ENCODE measurements at places on chromosomes 5 and 9.
A peak's percentile ranks its signal among the peaks of the same experiment; 100 is the strongest.

- DNase-seq = no peak
Measured at GRCh38 chr9:94650949-94651348, 11.6 kb upstream of the FBP1 start.

GRCh38 chr5:167525004-167525403, 766.4 kb upstream of the WWC1 start:
- DNase-seq = no peak

- DNase-seq = no peak
Measured at GRCh38 chr9:13898957-13899356, 415.0 kb downstream of the NFIB start.

DNA sequence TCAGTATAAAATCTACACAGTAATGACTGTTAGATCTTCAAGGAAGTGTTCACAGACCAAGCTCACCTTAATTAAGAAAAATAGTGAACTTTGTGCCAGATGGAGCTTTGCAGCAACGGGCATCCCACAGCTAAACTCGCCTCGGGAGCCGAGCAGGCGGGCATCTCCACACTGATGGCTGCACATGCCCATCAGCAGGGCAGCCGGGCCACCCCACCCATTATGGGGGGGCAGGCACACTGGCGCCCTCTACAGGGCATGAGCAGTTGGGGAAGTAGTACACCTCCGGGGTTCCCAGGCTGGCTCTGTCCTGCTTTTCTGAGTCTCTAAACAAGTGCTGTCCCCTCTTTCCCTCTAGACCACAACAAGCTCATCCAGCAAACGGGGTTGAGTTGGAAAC, 21.6 kb downstream of the ANKS6 start:
- DNase-seq = no peak

DNA sequence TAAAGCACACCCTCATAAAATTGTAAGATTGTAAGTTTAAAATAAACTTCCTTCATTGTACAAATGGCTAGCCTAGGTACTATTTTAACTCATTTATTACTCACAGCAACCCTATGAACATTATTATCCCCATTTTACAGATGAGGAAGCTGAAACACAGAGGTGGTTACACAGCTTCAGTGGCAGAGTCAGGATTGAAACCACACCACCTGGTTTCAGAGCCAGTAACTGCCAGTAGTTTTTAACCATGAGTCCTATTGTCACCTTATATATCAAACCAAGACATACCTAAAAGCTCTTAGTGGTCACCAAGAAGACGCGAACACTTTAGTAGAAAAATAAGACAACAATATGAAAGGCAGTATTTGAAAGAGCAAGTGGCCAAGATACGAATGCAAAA, 16.1 kb downstream of the SH3GL2 start:
- DNase-seq = no peak

DNA sequence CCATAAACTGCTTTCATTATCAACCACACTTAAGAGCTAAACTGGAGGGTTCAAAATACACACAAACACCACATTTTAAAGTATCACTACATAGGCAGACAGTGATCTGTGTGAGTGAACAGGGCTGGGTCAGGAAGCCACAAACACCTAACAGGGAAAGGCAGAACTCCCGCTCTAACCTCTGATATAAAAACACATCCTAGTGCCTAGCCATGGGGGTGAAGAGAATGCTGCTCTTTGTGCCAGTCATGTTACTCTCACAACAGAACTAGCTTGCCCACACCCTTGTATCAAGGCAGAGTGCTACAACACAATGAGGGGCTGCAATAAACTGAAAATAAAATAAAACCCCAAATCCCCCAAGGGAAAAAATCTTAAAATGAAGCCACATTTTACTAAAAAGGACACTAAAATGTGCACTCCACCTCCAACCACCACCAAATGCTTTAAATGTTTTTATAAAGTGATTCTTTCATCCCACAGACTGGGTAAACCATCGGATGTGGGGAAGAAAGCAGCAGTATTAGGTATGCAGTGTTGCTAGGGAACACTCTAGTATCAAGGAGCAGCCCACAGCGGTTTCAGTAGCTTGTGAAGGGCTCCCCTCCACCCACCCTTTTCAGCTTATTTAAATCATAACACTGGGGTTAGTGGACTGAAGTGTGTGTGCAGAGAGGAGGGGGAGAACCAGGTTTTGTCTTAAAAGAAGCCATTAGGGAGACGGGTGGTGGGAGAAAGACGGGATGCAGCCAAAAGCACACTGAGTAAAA, 64.5 kb downstream of the TMEM161B start:
- peak; percentile 53 for DNase-seq

DNA sequence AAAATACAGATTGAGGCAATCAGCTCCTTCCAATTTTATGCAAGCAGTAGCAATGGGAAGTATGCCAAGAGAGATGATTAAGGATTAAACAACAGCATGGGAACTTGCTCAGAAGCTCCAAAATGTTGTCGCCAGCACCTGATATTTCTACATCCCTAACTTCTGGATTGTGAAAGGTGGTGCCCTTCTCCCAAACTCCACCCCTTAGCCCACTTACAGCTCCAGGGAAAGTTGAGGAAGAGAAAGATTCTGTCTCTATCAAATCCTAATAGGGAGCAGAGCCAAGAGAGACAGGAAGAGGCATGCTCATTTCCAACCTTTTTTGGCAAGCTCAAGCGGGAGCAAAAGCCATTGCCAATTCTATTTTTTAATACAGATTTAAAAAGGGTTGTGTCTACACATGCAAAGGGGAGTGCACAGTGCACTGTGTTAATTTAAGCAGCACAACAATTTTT, 92.4 kb upstream of the NR3C1 start:
- no peak for DNase-seq

DNA sequence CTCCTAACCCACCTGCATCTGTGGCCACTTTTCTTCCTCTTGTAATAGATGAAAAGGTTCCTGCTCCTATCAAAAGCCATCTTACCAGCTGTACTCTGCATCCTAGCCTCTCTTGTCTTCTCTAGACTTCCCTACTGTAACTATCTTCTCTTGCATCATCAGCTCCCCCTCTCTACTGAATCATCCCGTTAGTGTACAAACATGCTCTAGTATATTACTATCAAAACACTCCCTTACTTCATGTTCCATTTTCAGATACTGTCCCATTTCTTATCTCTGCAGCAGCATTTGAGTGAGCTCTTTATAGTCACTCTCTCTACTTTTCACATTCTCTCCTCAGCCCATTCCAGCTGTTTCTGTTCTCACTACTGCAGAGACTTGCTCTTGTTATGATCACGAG, 2.8 kb downstream of the SRA1 start:
- no peak for DNase-seq

- peak; percentile 34 for DNase-seq
Measured at GRCh38 chr5:141969783-141970771, 1.2 kb downstream of the RNF14 start.

DNA sequence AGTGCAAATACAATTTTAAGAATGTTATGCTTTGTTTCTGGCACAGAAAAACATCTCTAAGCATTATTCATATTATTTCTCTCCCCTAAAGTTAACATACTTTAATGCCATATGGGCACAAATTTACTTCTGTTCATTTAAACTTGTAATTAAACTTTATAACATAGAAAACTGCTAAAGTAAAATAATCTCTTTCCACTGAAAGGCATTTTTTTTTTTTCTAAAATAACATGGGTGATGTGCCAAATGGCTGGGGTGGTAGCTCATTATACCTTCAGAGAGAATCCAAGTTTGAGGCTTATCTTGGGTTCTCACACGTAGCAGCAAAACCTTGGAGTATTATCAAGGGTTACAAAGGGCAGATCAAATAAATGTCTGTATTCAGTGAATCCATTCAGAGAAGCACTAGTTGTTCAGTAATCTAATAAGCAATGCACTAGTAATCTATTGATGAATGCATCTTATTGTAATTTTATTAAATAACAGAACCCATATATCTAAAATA, 257.6 kb upstream of the POU5F2 start:
- no peak for DNase-seq

GRCh38 chr5:3671337-3671736, 75.7 kb downstream of the IRX1 start:
- no peak for DNase-seq

- DNase-seq = no peak
Measured at GRCh38 chr9:136865768-136866103, 372 bp downstream of the EDF1 start.
